ENCODE measurements at places on chromosomes 6 and 20.

DNA sequence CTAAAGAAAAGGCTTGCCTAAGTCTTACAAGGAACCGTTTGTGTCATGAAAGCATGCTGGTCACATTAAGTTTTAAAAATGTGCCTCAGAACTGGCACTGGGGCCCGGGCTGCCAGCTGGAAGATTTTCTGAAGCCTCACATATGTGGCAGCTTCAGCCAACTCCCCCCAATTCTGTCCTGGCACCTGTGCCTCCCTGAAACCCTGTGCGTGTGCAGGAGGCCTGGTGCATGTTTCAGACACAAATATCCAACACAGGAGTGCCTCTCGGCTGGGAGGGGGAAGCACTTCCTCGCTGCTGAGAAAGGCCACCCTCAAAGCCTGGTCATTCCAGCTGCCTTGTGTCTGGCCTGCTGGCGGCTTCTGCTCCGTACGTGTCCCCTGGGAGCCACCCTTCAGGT, 188.5 kb upstream of the SNX9 start:
- DNase-seq, result no peak

DNA sequence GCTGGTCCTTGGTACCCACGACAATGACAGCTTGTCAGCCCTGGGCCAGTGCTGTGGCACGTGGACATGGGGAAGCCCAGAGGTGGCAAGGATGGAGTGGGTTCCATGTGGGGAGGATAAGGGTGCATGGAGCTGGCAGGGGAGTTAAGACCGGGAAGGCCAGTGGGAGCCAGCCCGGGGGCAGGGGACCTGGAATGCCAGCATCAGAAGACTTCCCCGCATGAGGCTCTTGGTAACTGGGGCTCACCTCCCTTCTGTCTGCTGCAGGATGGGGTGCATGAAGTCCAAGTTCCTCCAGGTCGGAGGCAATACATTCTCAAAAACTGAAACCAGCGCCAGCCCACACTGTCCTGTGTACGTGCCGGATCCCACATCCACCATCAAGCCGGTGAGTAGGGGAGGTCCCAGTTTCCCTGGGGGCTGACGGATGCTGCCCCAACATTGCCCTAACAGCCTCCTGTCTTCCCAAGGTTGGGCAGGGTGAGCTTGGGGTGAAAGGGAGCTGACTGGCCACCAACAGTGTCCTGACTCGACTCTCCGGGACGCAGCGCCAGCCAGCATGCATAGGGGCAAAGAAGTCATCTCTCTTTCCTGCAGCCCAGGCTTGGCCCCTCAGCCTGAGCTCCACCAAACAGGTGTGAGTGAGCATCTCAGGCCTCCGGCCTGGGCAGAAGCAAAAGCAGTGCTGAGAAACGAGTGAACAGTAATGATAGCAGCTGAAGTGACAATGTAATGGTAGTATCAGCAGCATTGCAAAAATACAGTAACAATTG, 19.5 kb downstream of the HCK start:
- DNase-seq, result no peak

DNA sequence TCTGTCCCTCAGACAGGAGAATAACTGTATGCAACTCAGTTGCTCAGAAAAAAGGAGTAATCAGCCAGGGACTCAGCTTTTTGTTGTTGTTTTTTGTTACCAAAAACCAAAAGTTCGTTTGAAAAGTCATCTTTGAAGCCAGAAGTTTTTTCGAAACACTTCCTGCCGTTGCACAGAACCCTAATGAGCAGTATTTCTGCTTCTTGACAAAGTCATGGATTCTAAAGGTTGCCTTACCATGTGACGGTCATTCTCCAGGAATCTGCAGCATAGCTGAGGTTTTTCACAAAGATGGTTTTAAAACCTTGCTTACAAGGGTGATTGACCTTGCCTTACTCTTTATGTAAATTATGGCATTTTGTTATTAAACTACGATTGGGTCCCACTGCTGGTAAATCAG, 1.9 kb downstream of the RAB32 start:
- no peak for DNase-seq

- no peak for DNase-seq
Observed at GRCh38 chr6:116529466-116530290, 15.8 kb downstream of the TRAPPC3L start.

GRCh38 chr6:75023634-75024033, 182.2 kb downstream of the COL12A1 start:
- no peak for DNase-seq
